ENCODE measurements at places on chromosomes 4 and X.

- no peak for DNase-seq
Measured at GRCh38 chr4:186624951-186625350, 69.6 kb upstream of the MTNR1A start.

GRCh38 chr4:41067369-41067768, 147.0 kb downstream of the APBB2 start:
- no peak for DNase-seq

- DNase-seq = no peak
Measured at GRCh38 chrX:110678591-110678990, 117.0 kb downstream of the CHRDL1 start.

GRCh38 chr4:120348521-120348920, 281.9 kb upstream of the MAD2L1 start:
- DNase-seq = no peak

- no peak for DNase-seq
Measured at GRCh38 chr4:5750946-5751665, 40.1 kb downstream of the EVC start.

DNA sequence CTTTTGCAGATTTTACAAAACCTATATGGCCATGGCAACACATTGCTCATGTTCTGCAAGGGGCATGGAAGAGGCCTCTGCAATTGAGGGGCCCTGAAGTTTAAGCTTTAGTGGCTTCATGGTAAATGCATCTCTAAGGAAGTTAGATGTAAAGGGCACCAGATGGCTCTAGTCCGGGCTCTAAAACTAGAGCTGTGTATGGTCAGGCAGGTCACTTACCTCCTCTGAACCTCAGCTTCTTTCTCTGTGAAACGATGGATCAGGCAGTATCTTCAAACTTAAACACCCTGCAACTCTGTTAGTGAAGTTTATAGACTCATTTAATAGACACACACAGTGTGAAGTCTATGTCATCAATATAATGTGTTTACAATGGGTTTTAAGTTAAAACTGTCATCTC, 10.0 kb downstream of the MAGEB17 start:
- no peak for DNase-seq

DNA sequence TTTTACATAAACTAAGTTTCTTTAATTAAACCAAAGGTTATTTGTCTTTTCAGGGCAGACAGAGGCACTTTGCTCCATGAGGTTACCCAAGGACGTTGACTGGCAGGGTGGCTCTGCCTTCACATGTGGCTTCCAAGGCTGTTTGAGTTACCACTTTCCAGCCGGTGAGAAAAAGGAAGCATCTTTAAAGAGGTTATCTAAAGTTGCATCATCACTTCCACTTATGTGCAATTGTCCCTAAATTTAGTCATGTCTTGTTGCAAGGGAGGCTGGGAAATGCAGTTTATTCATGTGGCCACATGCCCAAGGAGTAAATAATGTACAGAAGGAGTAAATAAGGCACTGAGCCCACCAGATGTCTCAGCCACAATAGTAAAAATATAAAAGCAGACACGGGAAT, 29.0 kb upstream of the RAP1GDS1 start:
- DNase-seq = no peak

GRCh38 chrX:110748256-110748806, 47.3 kb downstream of the CHRDL1 start:
- no peak for DNase-seq

- no peak for DNase-seq
Measured at GRCh38 chr4:138037696-138038095, 204.5 kb downstream of the SLC7A11 start.

GRCh38 chr4:115780268-115780667, 666.8 kb upstream of the NDST4 start:
- DNase-seq = no peak

DNA sequence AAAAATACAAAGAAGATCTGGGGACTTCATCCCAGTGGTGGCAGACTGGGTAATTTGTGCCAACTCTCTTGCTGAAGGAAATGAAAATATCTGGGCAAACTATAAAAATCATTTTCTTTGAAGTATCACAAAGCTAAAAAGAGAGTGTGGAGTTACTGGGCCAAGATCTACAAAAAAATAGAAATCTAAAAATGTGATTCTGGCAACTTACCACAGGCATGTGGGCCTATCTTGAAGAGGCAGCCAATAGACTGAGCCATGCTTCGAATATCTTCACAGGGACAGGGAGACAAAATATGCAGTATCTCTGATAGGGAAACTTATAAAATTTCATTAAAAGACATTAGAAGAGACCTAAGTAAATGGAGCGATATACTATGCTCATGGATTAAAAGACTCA, 168.8 kb downstream of the RCHY1 start:
- DNase-seq = no peak

GRCh38 chr4:76253511-76253910, 2.0 kb downstream of the FAM47E start:
- no peak for DNase-seq

- DNase-seq = no peak
Measured at GRCh38 chr4:8878421-8878820, 6.8 kb upstream of the HMX1 start.

DNA sequence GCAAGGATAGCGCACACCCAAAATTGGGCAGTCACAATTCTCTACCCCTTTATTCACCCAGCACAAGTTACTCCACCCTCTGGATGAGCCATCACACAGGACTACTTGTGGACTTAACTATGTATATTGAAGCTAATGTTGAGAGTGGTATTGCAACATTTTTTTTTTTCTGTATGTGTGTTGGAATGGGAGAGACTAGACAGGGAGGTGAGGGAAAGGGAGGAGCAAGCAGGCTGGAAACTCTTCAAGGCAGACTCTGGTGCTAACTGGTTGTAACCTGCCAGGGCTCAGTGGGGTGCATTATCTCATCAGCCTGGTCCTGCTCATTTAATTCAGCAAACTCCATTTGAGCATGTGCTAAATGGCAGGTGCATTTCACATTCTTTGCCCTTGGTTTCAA, 18.4 kb upstream of the CWH43 start:
- DNase-seq = no peak

- DNase-seq = no peak
Measured at GRCh38 chr4:702618-703048, 3.0 kb upstream of the PCGF3 start.

DNA sequence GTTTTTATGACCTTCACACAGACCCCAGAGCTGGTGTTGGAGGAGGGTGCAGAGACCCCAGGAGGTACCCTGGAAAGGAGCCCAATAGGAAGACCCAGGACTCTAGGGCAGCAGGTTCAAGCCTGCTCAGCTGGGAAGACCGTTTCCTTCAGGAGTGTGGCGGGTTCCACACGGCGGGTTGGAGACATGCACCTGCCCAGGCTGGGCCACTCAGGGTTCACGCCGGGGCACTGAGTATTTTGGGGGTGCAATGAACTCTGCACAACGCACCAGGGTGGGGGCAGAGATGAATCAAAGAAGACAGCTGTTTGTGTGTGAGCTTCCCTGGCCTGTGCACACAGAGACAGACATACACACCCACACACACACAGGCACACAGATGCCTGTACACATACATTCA, 52.5 kb upstream of the PPP2R3B start:
- DNase-seq = no peak

DNA sequence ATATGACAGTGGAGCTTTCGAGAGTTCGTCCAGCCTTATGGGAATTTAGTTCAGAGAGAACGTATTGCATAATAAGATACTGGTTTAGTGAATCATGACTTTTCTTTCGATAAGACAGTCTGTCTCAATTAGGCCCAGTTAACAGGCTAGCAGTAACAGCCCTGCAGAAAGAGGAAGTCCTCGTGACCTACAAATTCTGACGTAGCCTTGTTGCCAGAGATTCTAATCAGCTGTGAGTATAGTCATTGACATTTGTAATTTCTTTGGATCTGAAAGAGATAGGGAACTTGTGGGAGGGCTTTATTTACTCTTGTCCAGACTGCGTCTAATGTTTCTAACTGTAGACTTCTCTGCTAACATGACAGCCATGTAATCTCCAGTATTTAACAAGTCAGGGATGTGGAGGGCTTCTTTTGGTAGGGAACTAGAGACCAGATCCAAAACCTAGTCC, 15.8 kb downstream of the ART3 start:
- no peak for DNase-seq

GRCh38 chrX:40170830-40171512, 73.2 kb upstream of the BCOR start:
- no peak for DNase-seq

DNA sequence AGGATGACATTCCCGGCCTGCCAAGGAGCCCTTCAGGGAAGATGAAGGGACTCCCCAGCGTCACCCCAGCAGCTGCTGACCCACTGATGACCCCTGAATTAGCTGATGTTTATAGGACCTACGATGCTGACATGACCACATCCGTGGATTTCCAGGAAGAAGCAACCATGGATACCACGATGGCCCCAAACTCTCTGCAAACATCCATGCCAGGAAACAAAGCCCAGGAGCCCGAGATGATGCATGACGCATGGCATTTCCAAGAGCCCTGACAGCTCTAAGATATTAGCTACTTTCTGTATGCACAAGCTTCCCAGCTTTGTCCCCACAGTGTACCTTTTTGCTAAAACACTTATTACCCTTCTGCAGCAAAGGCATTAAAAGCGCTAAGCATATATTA, 14.4 kb downstream of the AMBN start:
- no peak for DNase-seq

DNA sequence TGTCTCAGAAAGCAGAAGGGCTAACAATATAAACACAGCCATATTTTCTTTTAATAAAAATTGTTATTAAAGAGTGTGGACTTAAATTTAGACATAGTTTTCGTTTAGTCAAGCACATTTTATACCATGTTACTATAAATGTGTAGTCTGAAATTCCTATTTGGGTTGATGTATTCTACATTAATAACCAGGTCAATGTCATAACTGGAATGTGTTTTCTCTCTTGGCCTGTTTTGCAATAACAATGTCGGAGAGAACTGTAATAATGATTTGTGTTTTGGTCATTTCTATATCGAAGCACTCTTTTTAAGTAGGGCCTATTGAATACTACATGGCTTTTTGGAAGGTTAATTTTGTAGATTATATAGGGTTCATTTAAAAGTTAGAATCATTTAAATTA, 5.5 kb downstream of the USO1 start:
- no peak for DNase-seq
